Adrenal gland (tissue), 19 donors: ENCODE measurements at places on chromosomes 11 and 22. TPM values are rescaled to one million over a fixed set of nuclear protein-coding genes. Genes with fewer than 3 reads are reported as not detected.

DNA sequence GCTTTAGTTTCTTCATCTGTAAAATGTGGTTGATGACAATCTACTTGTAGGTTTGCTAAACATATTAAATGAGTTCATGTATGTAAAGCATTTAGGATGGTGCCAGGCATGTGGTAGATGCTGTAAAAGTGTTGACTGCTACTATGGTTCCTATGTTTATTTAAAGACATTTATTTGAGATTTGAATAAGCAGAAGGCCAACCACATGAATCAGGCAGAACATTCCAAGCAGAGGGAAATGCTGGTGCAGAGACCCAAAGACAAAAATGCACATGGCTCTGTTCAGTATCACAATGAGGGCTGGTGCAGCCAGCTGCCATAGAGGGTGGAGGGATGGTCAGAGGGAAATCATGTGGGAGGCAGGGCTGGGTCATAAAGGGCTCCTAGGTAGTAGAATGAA is 156.2 kb upstream of the PDGFD start:
- no peak for DNase-seq

- no peak for DNase-seq
Observed at GRCh38 chr11:8886322-8886721, 24.7 kb upstream of the AKIP1 start.

DNA sequence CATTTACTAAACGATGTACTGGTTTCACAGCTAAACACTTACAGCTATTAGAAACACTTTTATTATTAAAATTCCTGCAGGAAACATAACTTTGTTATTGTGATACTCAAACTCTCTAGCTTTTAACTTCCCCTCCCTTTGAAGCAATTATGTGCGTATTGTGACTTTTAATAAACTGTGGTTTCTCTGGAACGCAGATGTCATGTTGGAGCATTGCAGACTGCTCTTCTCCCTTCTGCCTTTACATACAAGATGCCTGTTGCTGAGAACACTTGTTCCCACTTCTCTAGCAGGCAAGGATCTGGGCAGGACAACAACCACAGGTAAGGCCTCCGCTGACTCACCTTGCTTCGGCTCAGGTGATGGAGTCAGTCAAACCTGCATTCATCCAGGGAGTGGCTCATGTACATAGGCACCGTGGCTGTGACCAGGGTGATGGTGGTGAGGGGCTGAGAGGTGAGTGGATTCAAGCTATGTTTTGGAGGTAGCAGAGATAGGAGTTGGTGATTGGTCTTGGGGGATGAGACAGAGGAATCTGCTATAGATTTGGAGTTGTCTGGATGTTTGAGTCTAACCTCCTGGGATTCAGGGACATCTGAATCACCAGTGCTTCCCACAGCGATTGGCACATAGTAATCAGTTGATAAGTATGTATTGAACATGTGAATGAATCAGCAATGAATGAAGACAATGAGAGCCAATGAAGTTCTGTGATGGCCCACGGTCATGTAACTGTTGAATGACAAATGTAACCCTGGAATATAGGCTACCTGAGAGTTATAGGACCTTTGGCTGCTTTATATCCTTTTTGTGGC is 106.0 kb downstream of the ADAMTS15 start:
- no peak for DNase-seq

- no peak for DNase-seq
Observed at GRCh38 chr11:58905011-58905720, 34.1 kb upstream of the GLYATL1 start.

DNA sequence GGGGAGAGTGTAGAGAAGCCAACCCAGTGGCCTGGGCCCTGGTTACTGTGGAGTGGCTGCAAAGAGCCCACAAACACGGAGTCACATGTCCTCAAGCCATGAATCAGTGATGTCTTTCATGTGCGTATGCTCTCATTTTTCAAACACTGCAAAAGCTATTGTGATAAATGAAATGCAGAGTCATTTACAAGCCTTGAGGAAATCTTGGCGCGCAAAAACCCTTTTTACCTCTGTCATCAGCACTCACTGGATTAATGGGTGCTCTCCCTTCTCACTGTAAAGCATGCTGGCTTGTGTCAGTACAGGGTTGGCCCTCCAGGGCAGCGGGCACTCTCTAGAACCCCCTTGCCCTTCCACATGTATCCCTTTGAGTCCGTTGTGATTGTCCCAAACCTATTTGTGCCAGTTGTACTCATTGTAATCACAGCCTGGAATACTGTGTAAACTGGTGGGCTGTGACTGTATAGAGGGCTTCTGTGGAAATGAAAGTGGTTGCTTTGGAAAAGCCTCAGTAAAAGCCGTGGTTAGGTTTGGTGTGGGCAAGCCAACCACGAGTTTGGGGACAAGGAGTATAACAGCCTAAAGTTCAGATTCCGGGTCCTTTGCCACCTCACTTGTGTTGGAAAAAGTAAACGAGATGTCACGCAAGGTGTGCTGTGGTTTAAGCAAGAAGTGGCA is 10.4 kb downstream of the GNAZ start:
- no peak for DNase-seq

DNA sequence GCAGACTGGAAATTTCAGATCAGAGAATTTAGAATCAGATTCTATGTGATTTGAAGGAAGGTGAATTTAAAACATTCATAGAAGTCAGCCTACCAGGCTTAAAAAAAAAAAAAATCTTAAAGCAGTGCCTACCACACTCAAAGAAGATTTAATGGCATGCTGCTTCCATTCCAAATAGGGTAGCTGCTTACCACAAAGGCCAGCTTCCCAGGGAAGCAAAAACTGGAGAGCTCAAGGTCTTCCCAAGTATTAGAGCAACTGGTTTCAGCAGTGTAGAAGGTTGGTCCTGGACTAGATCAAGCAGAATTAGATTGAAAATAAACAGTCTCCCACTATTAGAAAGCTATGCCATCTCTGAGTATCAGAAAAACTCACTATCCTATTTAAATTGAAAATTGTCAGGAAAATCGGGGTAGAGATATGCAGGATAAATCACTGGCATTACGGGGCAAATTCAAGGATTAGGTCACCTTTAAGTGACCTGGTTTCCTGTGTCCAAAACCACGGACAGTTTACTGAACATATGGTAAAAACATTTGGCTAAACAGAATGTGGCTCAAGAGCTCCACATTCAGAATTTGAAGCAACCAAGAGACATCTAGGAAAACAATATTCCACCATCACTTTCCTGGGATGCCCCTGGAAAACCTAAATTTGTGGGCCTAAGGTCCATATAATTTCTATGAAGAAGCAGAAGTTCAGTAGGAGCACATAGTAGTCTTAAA is 1.3 kb downstream of the C11orf42 start:
- no peak for DNase-seq

DNA sequence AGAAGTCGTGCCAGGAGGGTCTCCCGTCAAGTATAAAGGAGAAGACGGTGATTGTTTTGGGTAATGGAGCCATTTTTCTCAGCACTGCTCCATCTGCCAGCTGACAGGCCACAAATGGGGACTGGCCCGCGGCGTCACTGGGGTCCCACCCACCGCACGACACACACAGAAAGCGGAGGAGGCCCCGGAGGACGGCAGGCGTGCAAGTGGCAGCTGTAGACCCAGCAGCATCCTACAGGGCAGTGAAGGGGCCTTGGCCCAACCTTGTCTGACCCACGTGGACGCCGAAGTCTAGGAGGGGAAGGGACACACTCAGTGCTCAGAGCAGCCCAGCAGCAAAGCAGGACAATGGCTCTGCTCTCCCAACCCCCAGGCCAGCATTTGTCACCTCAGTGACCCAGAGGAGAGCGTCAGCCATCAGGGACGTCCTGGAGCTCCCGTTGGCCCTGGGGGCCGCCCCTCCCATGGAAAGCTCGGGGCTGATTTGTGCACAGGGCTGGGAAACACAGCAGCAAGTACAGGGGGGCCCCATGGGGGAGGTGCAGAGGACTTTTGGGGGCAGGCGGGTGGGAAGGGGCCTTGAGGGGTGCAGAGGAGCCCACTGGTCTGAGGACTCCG is 644.4 kb downstream of the BRD1 start:
- no peak for DNase-seq

- DNase-seq = no peak
Observed at GRCh38 chr11:61880031-61880430, 11.3 kb downstream of the FADS3 start.

DNA sequence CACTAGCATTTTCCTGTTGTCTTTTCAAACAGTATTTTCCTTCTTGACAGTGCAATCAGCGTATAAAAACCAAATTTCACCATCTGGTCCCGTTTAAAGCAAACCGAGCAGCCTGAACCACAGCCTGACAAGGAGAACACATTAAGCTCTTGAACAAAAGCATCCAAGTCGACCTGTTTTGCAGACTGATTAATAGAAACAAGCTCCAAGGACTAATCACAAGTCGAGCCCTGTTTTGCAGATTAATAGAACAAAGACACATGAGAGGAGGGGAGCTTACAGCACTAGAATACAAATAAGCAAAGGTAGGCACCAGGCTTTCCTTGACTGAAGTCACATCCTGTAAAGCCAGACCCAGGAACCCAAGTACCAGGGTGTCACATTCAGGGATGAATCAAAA is 104.8 kb downstream of the MPPED2 start:
- no peak for DNase-seq

GRCh38 chr11:119423509-119424254 is 710 bp upstream of the THY1 start:
- no peak for DNase-seq

CHRM1 gene
- total RNA-seq = not detected

OR51B4 gene
- total RNA-seq = not detected

GRCh38 chr11:127862406-127862805 is 725.0 kb downstream of the ETS1 start:
- no peak for DNase-seq

DNA sequence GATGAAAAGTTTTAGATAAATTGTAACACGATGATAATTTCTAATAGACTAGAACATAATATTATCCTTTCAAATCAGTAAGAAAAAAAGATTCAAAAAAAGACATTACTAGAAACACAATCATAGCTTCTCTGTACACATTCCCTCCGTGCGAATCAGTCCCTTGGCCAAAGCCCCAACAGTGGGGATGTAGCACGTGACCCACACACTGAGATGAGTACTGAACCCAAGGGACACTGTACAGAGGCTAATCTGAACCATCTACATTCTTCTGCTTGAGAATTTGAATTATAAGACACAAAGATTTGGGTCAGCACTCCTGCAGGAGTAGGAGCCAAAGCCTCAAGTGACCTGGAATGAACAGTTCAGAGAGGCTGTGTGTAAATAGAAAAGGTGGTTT is 353.7 kb downstream of the INSC start:
- no peak for DNase-seq
